Dermis blood vessel endothelial cell (primary cell): ENCODE measurements at places on chromosomes 6 and 20. TPM values are rescaled to one million over a fixed set of nuclear protein-coding genes. Genes with fewer than 3 reads are reported as not detected.

DNA sequence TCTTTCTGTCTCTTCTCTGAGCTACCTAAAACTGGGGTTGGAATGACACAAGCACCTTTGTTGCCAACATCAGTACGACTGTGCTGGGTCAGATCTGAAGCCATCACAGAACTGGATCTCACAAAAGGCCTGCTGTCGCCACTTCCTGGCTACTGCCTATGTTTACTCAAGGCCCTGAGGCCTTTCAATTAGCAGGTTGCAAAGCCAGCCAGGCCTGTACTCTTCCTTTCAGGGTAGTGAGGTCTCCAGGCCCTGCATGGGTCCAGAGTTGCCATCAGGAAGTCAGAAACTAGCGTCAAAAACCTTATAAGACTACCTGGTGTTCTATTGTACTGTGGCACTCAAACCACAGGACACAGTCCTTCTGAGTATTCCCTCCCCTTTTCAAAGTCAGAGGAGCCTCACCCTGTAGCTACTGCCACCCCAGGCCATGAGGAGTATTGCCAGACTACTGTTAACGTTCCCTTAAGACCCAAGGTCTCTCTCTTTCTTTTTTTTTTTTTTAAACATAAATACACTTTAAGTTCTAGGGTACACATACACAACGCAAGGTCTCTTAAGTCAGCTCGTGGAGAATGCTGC, 937.4 kb upstream of the GJE1 start:
- DNase-seq: no peak

- no peak for DNase-seq
Observed at GRCh38 chr6:78850621-78851020, 16.7 kb upstream of the IRAK1BP1 start.

DNA sequence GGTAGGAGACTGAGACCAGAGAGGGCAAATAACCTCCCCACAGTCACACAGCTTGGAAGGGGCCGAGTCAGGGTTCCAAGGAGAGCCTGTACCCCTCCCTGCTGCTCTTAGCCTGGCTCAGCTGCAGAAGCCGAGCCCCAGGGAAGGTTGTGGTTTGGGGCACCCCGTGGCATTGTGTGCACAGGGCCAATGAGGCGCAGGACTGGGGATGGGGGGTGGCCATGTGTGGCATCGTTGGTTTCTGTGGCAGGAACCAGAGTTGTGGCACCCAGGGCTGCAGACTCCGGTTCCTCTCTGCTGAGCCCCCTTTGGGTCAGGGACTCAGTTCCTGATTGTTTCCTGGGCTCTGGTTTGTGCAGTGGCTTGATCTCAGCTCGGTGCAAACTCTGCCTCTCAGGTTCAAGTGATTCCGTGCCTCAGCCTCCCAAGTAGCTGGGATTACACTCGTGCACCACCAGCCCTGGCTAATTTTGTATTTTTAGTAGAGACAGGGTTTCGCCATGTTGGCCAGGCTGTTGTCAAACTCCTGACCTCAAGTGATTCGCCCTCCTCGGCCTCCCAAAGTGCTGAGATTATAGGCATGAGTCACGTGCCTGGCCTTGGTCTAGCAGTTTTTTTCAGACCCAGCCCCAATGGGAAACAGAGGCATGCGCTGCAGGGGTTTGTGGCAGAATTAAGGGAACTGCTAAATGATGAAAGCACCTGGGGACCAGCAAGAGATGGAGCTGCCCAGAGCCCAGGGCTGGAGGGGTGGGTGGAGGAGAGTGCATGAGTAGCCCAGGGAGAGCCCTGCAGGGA, 221.0 kb upstream of the SULF2 start:
- DNase-seq: no peak

DNA sequence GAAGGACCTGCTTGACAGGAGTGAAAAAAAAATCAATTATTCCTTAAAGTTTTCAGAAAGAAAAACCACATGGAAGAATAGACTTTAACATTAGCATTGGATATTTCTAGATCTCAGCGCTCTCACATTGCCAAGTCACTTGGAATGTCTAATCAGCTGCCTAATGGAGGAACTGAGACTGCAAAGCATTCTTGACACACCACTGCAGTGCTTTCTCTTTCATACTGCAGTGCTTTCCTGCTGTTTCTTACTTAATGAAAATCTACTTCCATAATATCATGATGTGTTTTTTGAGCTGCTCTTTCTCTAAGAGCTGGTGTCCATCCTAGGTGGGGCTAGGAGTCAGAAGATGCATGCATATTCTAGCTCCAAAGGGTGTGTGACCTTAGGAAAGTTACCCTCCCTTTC, 20.4 kb upstream of the MCM3 start:
- no peak for DNase-seq

GRCh38 chr20:10527781-10528180, 92.7 kb downstream of the SLX4IP start:
- no peak for DNase-seq

- no peak for DNase-seq
Observed at GRCh38 chr6:161804838-161805237, 531.0 kb upstream of the AGPAT4 start.

- no peak for DNase-seq
Observed at GRCh38 chr6:28345201-28345600, 4.5 kb upstream of the ZKSCAN3 start.

The TCF21 gene
- not detected in 2 replicates for total RNA-seq

The GSS gene
- total RNA-seq: 73.7 and 88.7 TPM in 2 replicates

The SLC16A10 gene
- under 0.01 and 0.19 TPM in 2 replicates for total RNA-seq

The TFAP2C gene
- not detected in 2 replicates for total RNA-seq

The EPPIN gene
- total RNA-seq: not detected in 2 replicates
